CD4-positive, alpha-beta T cell treated with Interleukin-6 for 4 hours (primary cell): ENCODE measurements at places on chromosomes 2 and 18.
A peak's percentile ranks its signal among the peaks of the same experiment; 100 is the strongest.

DNA sequence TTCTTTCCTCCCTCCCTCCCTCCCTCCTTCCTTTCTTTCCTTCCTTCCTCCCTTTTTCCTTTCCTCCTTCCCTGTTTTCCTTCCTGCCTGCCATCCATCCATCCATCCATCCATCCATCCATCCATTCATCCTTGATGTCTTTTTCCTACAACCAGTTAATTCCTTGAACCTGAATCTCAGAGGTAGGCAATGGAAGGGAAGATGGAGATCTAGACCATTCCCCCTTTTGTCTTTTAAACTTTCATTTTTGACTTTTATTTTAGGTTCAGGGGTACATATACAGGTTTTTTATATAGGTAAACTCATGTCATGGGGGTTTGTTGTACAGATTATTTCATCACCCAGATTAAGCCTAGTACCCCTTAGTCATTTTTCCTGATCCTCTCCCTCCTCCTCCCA is 97.4 kb downstream of the OSBPL6 start:
- no peak for DNase-seq

DNA sequence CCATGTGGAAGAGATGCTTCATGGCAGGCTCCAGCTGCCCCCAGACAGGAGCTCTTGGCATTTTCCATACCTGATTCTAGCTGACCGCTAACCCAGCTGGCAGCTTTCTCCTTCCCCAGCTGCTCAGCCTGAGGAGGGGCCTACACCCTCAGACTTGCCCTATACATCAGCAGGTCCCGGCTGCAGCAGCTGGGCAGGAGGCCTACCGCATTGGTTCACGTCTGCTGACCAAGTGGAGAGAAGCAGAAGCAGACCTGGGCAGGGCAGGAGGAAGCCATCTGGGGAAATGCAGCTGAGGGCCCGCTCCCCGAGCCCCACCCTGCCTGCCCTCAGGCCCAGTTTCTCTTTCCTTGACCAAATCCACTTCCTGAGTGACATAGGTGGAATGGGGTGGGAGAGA is 50.7 kb downstream of the LBH start:
- DNase-seq = no peak

DNA sequence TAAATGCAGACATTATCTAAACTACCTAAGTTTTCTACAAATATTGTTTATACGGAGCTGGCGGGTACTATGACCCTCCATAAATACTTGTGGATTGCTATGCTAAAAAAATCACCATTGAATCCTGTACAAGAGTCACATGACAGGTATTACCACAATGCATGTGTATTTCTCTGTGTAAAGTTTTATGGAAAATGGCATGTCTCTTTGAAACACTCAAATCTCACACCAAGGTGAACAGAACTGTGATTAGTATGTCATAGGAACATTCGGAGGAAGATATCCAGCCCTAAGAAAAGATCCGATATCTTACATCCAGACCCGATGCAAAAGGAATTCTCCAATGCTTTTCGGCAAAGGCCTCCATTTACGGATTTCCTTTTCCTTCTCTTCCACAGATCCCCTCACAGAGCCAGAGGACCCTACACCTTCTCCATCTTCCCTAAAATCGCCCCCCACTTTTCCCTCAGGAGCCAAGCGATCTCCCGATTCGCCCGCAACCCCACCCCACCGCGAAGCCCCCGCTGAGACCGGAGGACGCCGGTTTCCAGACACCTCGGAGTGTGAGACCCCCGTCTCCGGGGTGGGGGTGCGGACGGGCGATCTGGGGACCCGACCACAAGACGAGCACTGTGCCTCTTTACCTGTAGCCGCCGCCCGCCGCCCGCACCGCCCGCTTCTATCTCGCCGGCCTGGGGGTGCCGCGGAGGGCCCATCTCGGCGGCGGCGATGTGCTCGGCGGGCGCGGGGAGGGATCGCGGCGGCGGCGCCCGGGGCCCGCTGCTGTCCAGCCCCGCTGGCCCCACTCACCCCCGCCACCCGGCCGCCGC is 1.2 kb downstream of the SAP130 start:
- no peak for DNase-seq

GRCh38 chr2:79855264-79856006 is 342.6 kb downstream of the CTNNA2 start:
- no peak for DNase-seq

- peak; percentile 99 for DNase-seq
Observed at GRCh38 chr2:219388121-219388906, 602 bp upstream of the DNPEP start.

DNA sequence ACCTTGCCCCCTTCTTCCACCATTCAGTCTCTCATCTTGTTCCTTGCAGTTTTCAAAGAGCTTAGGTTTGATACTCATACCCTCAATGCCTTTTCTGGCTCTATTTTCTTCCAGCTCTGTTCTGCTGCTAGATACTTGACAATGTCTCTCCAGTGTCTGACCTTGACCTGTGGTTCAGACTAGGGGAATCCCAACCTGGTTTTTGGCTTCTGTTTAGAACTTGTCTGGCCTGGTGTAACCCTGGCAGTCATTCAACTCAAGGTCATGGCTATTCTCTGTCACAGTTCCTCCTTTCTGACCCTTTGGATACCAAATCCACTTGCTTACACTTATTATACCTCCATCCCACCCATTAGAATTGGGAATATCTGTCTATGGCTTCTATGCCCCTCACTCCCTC is 31.8 kb upstream of the IMP4 start:
- no peak for DNase-seq

DNA sequence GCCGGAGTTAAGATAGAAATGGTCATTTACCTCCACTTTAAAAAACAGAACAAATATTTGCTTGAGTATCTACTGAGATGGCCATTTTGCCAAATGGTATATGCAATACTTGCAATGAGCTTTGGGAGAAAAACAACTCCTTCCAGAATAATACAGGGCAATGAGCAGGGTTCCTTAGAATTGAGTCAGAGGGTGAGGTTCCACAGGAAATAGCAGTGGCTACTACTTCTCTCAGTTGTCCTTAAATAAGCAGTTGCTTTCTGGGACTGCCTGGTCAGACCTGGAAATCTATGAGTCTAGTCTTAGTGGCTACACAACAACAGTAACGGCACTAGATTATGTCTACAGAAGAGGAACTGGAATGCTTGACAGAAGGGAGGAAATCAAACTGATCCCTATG is 80.9 kb upstream of the CCDC85A start:
- no peak for DNase-seq

GRCh38 chr2:102004581-102004980 is 12.8 kb downstream of the IL1R2 start:
- DNase-seq = no peak
